ENCODE measurements at places on chromosomes 16 and 17.
A peak's percentile ranks its signal among the peaks of the same experiment; 100 is the strongest.

DNA sequence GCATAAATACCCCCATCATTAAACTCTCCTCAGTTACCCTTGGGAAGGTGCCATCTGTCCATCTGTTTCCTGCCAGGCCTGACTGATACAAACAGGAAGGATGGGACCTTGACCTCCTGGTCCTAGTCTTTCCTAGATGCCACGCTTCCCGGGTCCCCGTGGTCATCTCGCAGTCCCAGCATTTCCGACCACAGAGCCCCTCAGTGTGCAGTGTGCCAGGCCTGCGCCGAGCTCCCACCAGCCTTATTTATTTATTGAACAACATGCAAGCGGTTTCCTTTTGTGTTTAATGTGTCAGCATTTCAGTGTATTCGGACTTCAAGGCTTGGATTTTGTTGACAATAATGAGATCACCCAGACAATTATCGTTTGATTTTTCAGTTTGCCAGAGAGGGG is 45.6 kb upstream of the NKD1 start:
- H3K36me3 ChIP-seq, result no peaks in the 10 kb centered on the region
- no peaks in the 10 kb centered on the region for H3K27me3 ChIP-seq
- no peak overlapping the region for H3K4me3 ChIP-seq
- H3K4me1 ChIP-seq, result no peaks in the 10 kb centered on the region
- no peak overlapping the region for H3K27ac ChIP-seq

DNA sequence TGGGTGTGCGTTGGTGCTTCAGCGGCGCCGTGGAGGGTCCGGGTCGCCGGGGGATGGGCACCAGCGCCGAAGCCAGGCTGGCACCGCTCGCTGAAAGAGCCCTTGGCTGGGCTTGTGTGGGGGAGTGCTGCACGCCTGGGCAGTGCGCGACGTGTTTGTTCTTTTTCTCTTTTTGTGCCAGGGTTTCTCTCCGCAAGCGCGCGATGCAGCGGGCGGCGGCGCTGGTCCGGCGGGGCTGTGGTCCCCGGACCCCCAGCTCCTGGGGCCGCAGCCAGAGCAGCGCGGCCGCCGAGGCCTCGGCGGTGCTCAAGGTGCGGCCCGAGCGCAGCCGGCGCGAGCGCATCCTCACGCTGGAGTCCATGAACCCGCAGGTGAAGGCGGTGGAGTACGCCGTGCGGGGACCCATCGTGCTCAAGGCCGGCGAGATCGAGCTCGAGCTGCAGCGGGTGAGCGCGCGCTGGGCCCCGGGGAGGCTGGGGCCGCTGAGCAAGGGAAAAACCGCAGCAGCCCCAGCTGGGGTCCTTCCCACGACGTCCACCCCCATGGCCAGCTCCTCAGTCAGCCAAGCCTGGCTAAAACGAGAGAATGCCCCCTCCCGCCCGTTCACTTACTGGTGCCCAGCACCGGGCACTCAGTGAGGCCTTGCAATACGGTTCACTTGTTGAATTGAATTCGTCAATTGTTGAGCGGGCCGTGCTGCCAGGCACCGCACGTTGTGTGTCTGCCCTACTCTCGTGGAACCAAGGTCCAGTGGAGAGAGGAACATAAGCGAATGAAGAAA is 541 bp downstream of the GPT2 start:
- DNase-seq, result peak; percentile 48
- H3K4me1 ChIP-seq, result no peaks in the 10 kb centered on the region
- no peaks in the 10 kb centered on the region for H3K27me3 ChIP-seq
- peak overlapping the region; percentile 59 for H3K27ac ChIP-seq

DNA sequence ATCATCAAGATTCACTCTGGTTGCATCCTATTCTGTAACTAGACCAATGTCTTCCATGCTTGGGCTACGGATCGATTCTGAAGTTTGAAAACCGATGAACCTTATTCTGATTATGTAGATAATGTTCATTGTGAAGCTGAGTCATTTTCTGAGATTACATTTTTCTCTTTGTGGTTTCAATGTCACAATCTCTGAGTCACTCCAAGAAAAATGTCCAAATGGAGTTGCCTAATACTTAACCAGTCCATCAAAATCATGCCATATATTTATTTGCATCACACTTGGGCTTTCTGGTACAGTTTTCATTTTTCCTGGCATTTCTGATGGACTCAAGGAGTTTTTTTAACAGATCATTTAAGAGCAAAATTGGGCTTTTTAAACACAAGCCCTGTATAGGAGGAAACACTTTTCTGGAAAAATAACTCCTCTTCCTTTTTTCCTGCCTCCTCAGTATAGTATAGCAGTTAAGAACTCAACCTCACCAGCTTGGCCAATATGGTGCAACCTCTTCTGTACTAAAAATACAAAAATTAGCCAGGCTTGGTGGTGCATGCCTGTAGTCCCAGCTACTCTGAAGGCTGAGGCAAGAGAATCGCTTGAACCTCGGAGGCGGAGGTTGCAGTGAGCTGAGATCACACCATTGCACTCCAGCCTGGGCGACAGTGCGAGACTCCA is 17.5 kb downstream of the CACNG3 start:
- no peak for DNase-seq
- no peak overlapping the region for H3K27ac ChIP-seq
- H3K4me3 ChIP-seq, result no peak overlapping the region
- H3K27me3 ChIP-seq, result no peaks in the 10 kb centered on the region
- H3K36me3 ChIP-seq, result no peaks in the 10 kb centered on the region

DNA sequence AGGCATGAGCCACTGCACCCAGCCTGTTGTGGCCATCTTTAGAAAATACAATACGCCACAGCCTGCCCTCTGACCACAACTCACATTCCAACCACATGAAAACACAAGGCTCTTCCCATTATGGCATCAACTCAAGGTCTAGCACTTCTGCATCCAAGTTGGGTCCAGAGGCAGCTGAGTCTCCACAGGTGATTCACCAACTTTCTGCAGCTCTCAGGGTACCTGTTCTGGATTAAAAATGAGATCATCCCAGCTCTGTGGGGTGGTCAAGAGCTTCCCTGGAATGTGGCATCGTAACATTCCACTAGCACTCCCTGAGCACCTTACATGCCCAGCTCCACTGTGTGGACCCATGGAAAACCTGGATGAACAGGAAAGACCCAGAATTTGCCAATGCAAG is 9.9 kb upstream of the GUCY2D start:
- H3K27me3 ChIP-seq, result no peaks in the 10 kb centered on the region
- no peak overlapping the region for H3K4me3 ChIP-seq
- H3K4me1 ChIP-seq, result peaks cover 3% of the 10 kb centered on the region
- H3K36me3 ChIP-seq, result no peaks in the 10 kb centered on the region
- no peak for DNase-seq

- H3K4me1 ChIP-seq, result peaks cover 4% of the 10 kb centered on the region
- H3K36me3 ChIP-seq, result peaks cover 32% of the 10 kb centered on the region
- H3K4me3 ChIP-seq, result no peak overlapping the region
- no peak overlapping the region for H3K27ac ChIP-seq
These were observed 16.8 kb downstream of the CYB5D2 start for GRCh38 chr17:4159761-4160160.

DNA sequence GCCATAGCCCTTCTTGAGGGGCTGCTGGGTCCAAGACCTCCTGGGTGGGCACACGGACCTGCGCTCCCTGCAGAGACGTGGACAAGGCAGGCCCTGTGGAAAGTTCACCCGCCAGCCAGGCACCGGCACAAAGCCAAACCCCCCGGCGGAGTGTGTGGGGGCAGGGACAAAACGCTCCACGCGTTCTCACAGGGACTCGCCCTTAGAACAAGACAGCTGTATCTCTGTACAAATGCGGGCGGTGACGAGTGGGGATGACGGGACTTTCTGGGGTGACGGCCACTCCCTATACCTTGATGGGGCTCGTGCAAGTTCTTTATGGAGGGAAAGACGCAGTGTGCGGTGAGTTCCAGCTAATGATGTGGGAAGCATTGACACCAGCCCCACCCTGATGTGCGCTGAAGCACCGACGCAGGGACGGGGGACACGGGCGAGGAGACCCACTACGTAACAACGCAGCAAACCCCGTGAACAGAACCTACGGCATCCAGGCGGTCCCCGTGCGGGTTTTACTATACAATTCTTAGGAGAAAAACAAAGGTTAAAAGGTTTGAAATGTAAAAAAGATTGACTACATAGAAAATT is 49.4 kb downstream of the LMF1 start:
- H3K27me3 ChIP-seq, result no peaks in the 10 kb centered on the region
- no peak overlapping the region for H3K27ac ChIP-seq
- DNase-seq, result no peak

GRCh38 chr17:51802544-51802943 is 356.0 kb downstream of the CA10 start:
- DNase-seq, result no peak
- H3K4me3 ChIP-seq, result no peak overlapping the region
- no peaks in the 10 kb centered on the region for H3K4me1 ChIP-seq
- no peak overlapping the region for H3K27ac ChIP-seq
- no peaks in the 10 kb centered on the region for H3K36me3 ChIP-seq

GRCh38 chr16:71254832-71255525 is 24.5 kb upstream of the HYDIN start:
- no peak overlapping the region for H3K4me3 ChIP-seq
- no peak overlapping the region for H3K27ac ChIP-seq
- no peaks in the 10 kb centered on the region for H3K4me1 ChIP-seq
- H3K36me3 ChIP-seq, result no peaks in the 10 kb centered on the region

GRCh38 chr16:89176147-89176690 is 4.7 kb downstream of the CDH15 start:
- H3K4me3 ChIP-seq, result no peak overlapping the region
- no peak for DNase-seq
- no peaks in the 10 kb centered on the region for H3K36me3 ChIP-seq
- no peak overlapping the region for H3K27ac ChIP-seq
- peaks cover 2% of the 10 kb centered on the region for H3K4me1 ChIP-seq

DNA sequence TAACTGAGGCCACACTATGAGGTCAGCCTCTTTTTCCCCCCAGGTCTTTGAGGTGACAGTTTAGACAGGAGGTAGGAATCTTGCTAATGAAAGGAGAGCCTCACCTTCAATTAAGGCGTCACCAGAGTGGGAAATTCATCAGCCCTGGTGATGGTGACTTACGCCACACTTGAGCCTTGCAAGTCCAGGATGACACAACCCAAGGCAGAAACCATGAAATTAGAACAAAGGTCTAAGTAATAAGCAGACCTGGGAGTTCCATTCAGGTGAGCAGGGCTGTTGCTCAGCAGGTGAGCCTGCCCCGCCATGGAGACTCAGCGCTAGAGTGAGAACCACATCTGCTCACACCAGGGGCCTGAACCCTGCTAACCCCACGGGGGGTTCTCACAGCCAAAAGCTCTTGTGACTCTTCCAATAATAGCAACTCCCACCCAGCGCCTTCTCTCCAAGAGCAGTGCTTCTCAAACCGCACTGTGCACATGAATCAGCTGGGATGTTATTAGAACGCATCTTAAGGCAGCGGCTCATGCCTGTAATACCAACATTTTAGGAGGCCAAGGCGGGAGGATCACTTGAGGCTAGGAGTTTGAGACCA is 28.7 kb upstream of the KIFC3 start:
- H3K27me3 ChIP-seq, result no peaks in the 10 kb centered on the region
- DNase-seq, result no peak
- no peak overlapping the region for H3K4me3 ChIP-seq
- H3K36me3 ChIP-seq, result no peaks in the 10 kb centered on the region
- H3K27ac ChIP-seq, result no peak overlapping the region

DNA sequence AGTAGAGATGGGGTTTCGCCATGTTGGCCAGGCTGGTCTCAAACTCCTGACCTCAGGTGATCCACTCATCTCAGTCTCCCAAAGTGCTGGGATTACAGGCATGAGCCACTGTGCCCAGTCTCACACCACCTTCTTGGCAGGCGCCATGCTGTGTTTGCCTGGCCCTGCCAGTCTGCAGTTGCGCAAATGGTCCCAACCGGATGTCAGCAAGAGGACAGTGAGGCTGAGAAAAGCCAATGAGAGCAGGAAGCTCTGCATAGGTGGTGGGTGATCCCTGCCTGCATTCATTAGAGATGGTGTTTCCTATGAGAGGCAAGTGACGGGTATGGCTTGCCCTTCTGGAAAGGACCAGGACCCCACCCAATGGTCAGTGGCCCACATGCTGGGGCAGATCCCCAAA is 59.3 kb downstream of the PECAM1 start:
- H3K36me3 ChIP-seq, result no peaks in the 10 kb centered on the region
- no peaks in the 10 kb centered on the region for H3K27me3 ChIP-seq
- H3K4me1 ChIP-seq, result peaks cover 19% of the 10 kb centered on the region

DNA sequence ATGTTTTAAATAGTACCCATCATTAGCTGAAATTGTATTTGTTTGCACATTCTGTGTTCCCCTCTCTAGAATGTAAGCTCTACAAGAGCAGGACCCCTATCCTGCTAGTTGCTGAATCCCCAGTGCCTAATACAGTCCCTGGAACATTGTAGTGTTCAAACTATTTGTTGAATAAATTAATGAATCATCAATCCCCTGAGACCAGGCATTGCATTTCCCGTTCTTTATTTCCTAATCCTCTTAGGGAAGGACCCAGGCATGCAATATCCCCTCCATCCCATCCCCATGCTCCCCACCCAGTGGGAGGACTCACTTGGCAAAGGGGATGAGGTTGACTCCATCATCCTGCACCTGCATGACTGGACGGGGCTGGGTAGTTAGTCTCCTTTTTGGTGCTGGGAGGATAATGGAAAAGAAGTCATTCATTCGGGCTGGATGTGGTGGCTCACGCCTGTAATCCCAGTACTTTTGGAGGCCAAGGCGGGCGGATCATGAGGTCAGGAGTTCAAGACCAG is 3.2 kb downstream of the INCA1 start:
- H3K27ac ChIP-seq, result no peak overlapping the region
- H3K4me3 ChIP-seq, result no peak overlapping the region
- H3K4me1 ChIP-seq, result peaks cover 10% of the 10 kb centered on the region

DNA sequence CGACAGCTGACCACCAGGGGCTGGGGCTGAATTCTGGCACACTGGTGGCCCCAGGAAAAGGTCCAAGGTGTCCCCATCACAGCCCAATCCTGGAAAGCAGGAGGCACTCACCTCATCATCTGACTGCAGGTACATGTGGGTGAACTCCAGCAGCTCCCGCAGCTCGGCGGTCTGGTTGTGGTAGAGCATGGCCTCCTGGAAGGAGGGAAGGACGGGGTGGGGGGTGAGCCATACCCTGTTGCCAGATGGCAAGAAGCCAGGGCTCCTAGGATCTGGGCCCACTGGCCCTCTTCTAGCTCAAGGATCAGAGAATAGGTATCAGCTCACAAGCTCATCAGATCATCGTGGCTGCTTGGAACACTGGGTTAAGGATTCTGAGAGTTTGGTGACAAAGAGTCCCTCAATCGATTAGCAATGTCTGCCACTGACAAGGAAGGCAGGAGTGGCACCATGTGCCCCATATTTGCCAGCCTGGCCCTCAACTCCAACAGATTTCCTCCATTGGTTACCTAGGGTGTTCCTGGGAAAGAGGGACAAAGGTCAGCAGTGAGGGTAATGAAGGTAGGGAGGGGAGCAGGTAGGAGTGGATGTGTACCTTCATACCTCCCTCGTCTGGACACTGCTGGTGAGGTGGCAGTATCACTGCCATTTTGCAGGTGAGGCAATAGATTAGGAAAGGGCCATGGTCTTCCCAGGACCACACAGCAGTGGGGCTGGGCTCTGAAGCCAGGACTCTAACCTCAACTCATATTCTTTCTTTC is 4.9 kb downstream of the P3H4 start:
- no peak overlapping the region for H3K4me3 ChIP-seq
- no peak for DNase-seq
- no peaks in the 10 kb centered on the region for H3K27me3 ChIP-seq

GRCh38 chr16:88005181-88005581 is 53.9 kb downstream of the BANP start:
- H3K27me3 ChIP-seq, result no peaks in the 10 kb centered on the region
- H3K36me3 ChIP-seq, result peaks cover 11% of the 10 kb centered on the region
- H3K4me3 ChIP-seq, result no peak overlapping the region

Data from kidney (tissue), 22 donors.